ENCODE measurements at places on chromosomes 5 and 9.

- DNase-seq = no peak
These were observed 530.3 kb downstream of the RASEF start for GRCh38 chr9:82532504-82533180.

DNA sequence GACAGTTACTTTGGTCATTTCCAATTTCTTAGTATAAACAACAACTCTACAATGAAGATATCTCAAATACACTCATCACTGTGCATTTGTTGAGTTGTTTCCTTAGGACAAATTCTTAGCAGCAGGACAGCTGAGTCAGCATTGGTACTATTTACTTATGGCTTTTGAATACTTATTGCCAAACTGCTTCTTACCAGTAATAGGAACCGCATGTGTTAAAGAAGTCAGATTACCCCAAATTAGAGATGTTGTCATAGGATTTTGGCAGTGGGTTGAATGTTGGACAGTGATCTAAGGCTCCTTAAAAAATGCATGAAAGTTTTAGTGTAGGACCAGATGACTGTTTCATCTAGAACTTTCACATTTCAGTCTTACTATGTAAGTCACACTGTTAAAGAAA, 280.1 kb upstream of the DMRT1 start:
- DNase-seq = no peak

DNA sequence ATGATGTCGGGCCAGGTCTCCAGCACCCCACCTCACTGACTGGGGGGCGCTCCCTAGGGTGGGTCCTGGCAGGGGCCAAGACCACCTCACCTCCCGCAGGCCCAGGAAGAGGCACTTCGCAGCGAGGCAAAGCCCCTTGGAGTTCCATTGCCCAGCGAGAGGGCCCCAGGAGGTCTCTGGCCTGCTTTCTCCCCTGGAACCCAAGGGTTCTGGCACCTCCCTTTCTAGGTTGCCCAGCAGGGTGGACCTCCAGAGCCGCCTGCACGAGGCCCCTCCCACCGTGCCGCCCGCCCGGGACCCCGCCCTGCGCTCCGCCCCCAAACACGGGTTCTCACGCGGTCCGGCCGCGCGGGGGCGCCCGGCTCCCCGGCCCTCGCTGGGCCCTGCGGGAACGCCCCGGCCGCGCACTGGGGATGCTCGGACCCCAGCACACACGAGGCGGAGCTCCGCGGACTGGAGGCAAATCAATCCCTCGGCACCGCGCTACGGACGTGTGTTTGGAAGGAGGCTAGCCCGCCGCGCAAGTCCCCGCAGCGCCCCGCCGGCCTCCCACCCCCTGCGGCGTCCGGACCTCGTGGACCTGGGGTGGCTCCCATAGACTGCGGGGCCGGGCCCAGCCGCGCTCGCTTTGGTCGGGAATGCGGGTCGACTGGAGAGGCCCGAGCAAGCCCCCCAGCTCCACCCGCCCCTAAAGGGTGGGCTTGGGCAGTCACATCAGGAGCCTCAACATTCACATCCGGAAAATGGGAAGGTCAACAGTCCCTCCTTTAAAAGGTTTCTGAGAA, 99.5 kb upstream of the LMX1B start:
- DNase-seq = peak; percentile 70

DNA sequence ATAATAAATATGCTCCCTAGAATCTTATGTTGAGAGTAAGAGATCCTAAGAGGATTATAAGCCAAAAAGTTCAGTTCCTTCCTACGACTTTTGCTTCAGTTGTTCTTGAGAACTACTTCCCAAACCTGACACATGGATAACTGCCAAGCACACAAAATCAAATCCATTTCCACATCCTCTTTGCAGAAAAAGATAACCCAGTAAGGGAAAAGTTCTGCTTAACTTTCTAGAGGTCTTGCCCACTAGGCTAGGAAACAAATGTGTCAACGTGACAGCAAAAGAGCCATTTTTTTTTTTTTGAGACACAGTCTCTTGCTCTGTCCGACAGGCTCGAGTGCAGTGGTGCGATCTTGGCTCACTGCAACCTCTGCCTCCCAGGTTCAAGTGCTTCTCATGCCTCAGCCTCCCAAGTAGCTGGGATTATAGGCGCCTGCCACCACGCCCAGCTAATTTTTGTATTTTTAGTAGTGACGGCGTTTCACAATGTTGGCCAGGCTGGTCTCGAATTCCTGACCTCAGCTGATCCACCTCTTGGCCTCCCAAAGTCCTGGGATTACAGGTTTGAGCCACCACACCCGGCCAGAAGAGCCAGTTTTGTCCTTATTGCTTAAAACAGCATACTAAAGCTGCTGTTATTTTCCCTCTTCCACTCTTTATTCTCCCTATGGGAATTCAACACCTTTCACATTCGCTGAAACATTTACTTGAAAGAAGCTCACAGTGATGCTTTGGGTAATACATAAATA, 24.2 kb downstream of the CSNK1A1 start:
- no peak for DNase-seq

GRCh38 chr9:134040781-134041648, 15.7 kb downstream of the BRD3OS start:
- DNase-seq = no peak

Data from spinal cord (tissue), 10 donors.